ENCODE measurements at places on chromosomes 7 and 10. TPM values are rescaled to one million over a fixed set of nuclear protein-coding genes. Genes with fewer than 3 reads are reported as not detected.
A peak's percentile ranks its signal among the peaks of the same experiment; 100 is the strongest.

- peak overlapping the region; percentile 50 for H3K4me3 ChIP-seq
- H3K27ac ChIP-seq, result peak overlapping the region; percentile 93
- no peak for DNase-seq
- no peaks in the 10 kb centered on the region for H3K27me3 ChIP-seq
- peaks cover 16% of the 10 kb centered on the region for H3K36me3 ChIP-seq
Measured at GRCh38 chr7:2757361-2757903, 69.4 kb downstream of the AMZ1 start.

DNA sequence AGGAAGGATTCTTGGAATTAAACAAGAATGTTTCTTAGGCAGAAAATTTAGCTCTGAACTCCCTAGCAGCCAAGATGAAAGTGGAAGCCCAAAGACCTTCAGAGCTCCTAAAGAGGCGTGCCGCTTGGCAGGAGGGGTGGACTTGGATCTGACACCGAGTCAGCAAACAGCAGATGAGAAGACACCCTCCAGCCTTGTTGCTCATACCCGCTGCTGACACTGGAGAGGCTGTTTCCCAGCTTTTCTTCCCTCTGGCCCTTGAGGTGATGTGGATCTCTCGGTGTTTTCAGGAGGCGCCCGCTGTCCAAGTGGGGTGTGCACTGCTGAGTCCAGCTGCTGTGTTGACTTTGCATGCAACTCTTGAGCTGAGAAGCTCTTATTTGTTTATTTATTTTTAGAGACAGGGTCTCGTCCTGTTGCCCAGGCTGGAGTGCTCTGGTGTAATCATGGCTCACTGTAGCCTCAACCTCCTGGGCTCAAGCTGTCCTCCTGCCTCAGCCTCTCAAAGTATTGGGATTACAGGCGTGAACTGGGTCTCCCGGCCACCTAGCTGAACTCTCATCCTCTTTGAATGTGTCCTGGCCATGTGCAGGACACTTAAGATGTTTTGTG lies 21.5 kb downstream of the SLC18A2 start:
- DNase-seq, result no peak
- no peaks in the 10 kb centered on the region for H3K36me3 ChIP-seq
- H3K4me3 ChIP-seq, result no peak overlapping the region
- H3K27ac ChIP-seq, result no peak overlapping the region
- peaks cover 12% of the 10 kb centered on the region for H3K27me3 ChIP-seq

GRCh38 chr7:64736575-64736974 lies 57.7 kb upstream of the ZNF138 start:
- H3K27me3 ChIP-seq, result no peaks in the 10 kb centered on the region
- H3K27ac ChIP-seq, result no peak overlapping the region
- H3K36me3 ChIP-seq, result no peaks in the 10 kb centered on the region
- H3K4me1 ChIP-seq, result no peaks in the 10 kb centered on the region
- H3K4me3 ChIP-seq, result no peak overlapping the region
- DNase-seq, result no peak

DNA sequence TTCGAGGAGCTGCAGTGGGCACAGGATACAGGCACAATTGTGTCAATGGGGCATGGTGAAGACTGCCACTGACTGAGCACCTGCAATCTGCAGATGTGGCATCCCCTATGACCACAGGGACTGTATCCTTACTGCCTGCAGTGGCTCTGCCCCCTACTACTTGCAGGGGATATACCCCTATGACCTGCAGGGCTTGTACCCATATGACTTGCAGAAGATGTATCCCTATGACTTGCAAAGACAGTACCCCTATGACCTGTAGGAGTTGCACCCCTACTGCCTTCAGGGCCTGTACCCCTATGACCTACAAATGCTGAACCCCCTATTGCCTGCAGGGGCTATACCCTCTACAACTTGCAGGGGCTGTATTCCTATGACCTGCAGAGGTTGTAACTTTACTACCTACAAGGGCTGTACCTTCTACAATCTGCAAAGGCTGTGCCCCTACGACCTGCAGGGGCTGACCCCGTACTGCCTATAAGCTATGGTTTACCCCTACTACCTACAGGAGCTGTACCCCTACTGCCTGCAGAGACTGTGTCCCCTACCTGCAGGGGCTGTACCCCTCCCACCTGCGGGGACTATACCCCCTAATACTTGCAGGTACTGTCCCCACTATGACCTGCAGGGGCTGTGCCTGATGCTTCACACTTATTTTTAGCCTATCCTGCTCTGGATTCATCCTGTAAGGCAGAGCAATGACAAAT lies 65.9 kb upstream of the ADAM12 start:
- no peaks in the 10 kb centered on the region for H3K27me3 ChIP-seq
- H3K36me3 ChIP-seq, result no peaks in the 10 kb centered on the region
- H3K4me3 ChIP-seq, result no peak overlapping the region
- H3K27ac ChIP-seq, result no peak overlapping the region
- DNase-seq, result no peak

GRCh38 chr10:44920252-44920651 lies 9.1 kb downstream of the TMEM72 start:
- no peaks in the 10 kb centered on the region for H3K4me1 ChIP-seq
- no peak overlapping the region for H3K4me3 ChIP-seq
- DNase-seq, result no peak
- no peaks in the 10 kb centered on the region for H3K36me3 ChIP-seq
- H3K27me3 ChIP-seq, result no peaks in the 10 kb centered on the region

- peak overlapping the region; percentile 56 for H3K27ac ChIP-seq
- H3K4me1 ChIP-seq, result peaks cover 65% of the 10 kb centered on the region
- H3K27me3 ChIP-seq, result no peaks in the 10 kb centered on the region
- no peak for DNase-seq
- peaks cover 47% of the 10 kb centered on the region for H3K36me3 ChIP-seq
- no peak overlapping the region for H3K4me3 ChIP-seq
Measured at GRCh38 chr10:6148251-6148701, 54.5 kb upstream of the PFKFB3 start.

DNA sequence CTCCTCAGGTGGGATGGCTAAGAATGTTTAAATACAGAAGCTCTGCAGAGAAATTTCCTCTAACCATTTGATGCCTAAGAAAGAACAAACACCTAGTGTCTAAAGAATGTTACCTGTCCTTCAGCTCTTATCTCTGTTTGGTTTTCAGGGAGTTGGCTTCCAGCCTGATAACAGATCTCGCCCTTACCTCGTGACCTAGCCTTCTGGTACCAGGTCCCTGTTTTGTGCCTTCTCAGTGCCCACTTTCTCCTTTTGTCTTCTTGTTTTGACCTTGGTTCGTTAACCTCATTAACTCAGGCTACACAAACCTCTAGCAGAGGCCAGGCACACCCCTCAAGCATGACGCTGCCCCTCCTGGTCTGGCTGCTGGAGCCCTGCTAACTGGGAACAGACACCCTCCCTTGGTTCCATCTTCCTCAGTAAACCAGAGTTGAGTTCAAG lies 16.1 kb upstream of the RAB11FIP2 start:
- DNase-seq, result no peak
- no peak overlapping the region for H3K27ac ChIP-seq
- H3K36me3 ChIP-seq, result no peaks in the 10 kb centered on the region
- peaks cover 18% of the 10 kb centered on the region for H3K27me3 ChIP-seq
- H3K4me1 ChIP-seq, result no peaks in the 10 kb centered on the region
- H3K4me3 ChIP-seq, result no peak overlapping the region

GRCh38 chr7:27064159-27064558 lies 31.6 kb downstream of the HOXA1 start:
- H3K36me3 ChIP-seq, result no peaks in the 10 kb centered on the region
- no peak for DNase-seq
- H3K27me3 ChIP-seq, result peaks cover 8% of the 10 kb centered on the region
- no peak overlapping the region for H3K4me3 ChIP-seq
- no peaks in the 10 kb centered on the region for H3K4me1 ChIP-seq
- no peak overlapping the region for H3K27ac ChIP-seq

GRCh38 chr7:47982610-47983009 lies 3.2 kb upstream of the HUS1 start:
- H3K4me1 ChIP-seq, result peaks cover 12% of the 10 kb centered on the region
- DNase-seq, result no peak
- no peaks in the 10 kb centered on the region for H3K27me3 ChIP-seq
- H3K27ac ChIP-seq, result no peak overlapping the region
- no peak overlapping the region for H3K4me3 ChIP-seq

DNA sequence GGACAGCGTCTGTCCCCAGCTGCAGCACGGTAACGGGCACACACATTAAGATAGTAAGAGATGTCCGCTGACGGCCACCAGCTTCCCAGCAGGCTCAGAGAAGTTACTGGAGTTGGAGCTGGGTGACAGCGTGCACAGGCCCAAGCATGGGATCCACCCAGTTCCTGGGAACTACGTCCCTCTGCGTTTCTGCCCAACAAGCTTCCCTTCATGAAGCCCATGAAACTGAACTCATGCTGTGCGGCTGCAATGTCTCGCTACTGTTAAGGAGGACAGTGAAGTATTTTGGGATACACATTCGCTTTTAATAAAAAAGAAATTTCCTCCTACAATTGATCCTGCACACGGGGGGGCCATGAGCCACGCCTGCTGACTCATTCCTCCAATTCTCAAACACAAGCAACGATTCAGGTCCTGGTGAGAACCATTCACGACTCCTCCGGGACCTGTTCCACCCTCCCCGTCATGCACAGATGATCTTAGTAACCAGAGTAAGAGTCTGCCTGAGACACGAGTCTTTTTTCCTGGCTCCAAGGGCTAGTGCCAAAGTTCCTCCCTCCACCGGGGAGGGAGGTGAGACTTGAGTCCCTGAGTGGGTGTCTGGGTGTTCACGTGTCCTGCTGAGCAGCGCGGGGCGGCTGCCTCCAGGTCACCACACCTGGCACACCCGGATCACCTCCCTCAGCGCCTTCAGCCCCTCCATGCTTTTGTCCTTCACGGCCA lies 2.6 kb downstream of the PSMG3 start:
- H3K4me1 ChIP-seq, result peaks cover 32% of the 10 kb centered on the region
- H3K27me3 ChIP-seq, result no peaks in the 10 kb centered on the region
- no peak for DNase-seq
- H3K27ac ChIP-seq, result no peak overlapping the region
- H3K36me3 ChIP-seq, result peaks cover 22% of the 10 kb centered on the region

GRCh38 chr7:98557538-98558031 lies 59.5 kb upstream of the NPTX2 start:
- H3K27ac ChIP-seq, result no peak overlapping the region
- H3K36me3 ChIP-seq, result no peaks in the 10 kb centered on the region
- no peak for DNase-seq
- no peaks in the 10 kb centered on the region for H3K27me3 ChIP-seq
- H3K4me1 ChIP-seq, result no peaks in the 10 kb centered on the region
- no peak overlapping the region for H3K4me3 ChIP-seq

DNA sequence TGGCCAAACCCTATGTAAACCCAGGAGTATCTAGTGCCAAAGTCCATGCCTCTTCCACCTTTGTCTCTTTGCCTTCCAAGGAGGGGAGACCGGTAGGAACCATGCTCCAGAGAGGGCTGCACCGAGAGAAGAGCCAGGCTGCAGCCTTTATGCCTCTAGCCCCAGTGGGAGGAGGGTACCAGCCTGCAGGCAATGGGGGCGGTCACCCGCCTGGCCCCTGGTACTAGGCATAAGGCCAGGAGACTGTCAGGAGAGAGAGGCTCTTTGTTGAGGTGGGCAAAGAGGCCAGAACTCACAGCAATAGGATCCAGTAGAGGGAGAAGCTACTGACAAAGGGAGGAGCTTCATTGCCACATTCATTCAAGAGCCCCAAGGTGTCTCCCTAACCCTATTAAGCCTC lies 146.6 kb upstream of the PDE1C start:
- DNase-seq, result no peak
- no peak overlapping the region for H3K27ac ChIP-seq
- peaks cover 4% of the 10 kb centered on the region for H3K27me3 ChIP-seq
- H3K36me3 ChIP-seq, result no peaks in the 10 kb centered on the region

- H3K27me3 ChIP-seq, result peaks cover 7% of the 10 kb centered on the region
- no peak for DNase-seq
- no peak overlapping the region for H3K4me3 ChIP-seq
- H3K4me1 ChIP-seq, result no peaks in the 10 kb centered on the region
Measured at GRCh38 chr10:131437556-131438475, 126.3 kb upstream of the TCERG1L start.

GRCh38 chr10:31393844-31394243 lies 74.8 kb downstream of the ZEB1 start:
- no peaks in the 10 kb centered on the region for H3K27me3 ChIP-seq
- no peak overlapping the region for H3K4me3 ChIP-seq
- H3K36me3 ChIP-seq, result peaks cover 13% of the 10 kb centered on the region
- H3K4me1 ChIP-seq, result peaks cover 36% of the 10 kb centered on the region

DNA sequence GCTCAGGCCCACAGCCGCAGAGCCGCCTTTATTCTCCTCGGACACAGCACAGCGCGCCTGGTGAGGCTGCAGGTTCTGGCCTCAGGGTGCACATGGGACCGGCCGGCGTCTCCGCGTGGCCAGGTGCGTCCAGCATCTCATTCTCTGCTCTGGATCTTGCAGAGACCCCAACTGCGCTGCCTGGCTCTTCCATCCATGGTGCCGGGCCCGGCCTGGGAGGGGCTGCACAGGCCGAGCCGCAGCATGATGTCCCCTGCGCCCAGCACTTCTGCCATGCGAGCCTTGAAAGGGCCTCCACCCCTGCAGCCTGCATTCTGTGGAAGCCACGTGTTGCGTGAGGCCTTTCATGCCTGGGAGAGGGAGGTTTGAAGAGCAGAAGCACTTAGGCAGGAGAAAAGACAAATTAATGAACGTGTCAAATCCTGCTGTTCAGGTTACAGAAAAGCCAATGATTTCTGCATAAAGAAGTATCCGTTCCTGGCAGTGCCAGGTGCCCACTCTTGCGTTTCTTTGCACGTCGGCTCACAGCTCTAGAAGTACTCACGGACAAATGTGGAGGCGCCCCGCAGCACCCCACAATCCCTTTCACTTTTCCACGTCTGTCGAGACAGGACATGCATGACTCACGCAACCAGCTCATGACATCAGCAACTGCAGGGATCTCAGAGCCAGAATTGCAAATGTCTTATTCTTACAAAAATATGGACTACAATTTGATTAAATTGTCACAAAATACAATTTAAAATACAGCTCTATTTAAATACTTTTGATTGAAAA lies 571.4 kb downstream of the DNAJB6 start:
- no peak overlapping the region for H3K27ac ChIP-seq
- DNase-seq, result no peak
- H3K4me3 ChIP-seq, result no peak overlapping the region
- peaks cover 10% of the 10 kb centered on the region for H3K4me1 ChIP-seq
- no peaks in the 10 kb centered on the region for H3K27me3 ChIP-seq

DNA sequence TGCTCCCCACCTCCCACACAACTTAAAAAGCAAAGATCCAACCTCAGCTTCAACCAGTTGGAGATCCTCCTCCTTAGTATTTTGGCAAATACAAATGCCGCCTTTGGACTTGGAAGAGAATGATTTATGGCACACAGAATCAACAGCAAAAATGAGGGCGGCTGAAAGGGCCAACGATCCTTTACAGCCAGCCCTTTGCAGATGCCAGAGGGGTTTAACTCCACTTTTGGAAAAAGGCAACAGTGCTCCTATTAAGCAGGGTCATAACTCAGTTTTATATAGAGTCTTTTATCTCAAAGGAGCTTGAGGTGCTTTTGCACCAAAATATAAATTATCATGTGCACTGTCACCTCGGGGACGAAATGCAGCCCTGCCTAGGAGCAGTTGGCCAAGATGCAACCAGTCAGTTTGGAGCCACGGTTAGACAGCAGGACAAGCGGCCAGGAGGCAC lies 56.7 kb upstream of the JCAD start:
- H3K36me3 ChIP-seq, result no peaks in the 10 kb centered on the region
- no peaks in the 10 kb centered on the region for H3K4me1 ChIP-seq
- H3K27me3 ChIP-seq, result peaks cover 7% of the 10 kb centered on the region
- H3K27ac ChIP-seq, result no peak overlapping the region

The SNX10 gene
- total RNA-seq, result 28.1 TPM

The PRTFDC1 gene
- total RNA-seq, result 0.71 TPM

The SLC25A40 gene
- total RNA-seq, result 38.0 TPM

The ADAM22 gene
- 1.8 TPM for total RNA-seq

The DNAJC12 gene
- total RNA-seq, result 6.6 TPM

The IDI2 gene
- not detected for total RNA-seq

The NPFFR1 gene
- total RNA-seq, result not detected

The C10orf62 gene
- total RNA-seq, result not detected

The PDE6C gene
- not detected for total RNA-seq

The OR2A42 gene
- total RNA-seq, result not detected

The HOXA9 gene
- total RNA-seq, result not detected

The OR2F1 gene
- not detected for total RNA-seq

The MPP7 gene
- 11.0 TPM for total RNA-seq

The WNT16 gene
- total RNA-seq, result not detected

The WIPF3 gene
- total RNA-seq, result not detected

Measured in activated CD4-positive, alpha-beta T cell treated with anti-CD3 and anti-CD28 coated beads for 36 hours (primary cell).